ENCODE measurements at places on chromosomes 7 and 10. TPM values are rescaled to one million over a fixed set of nuclear protein-coding genes. Genes with fewer than 3 reads are reported as not detected.

The PCLO gene
- not detected for total RNA-seq

The UCMA gene
- not detected for total RNA-seq

The ADD3 gene
- total RNA-seq, result 341 TPM

The CRTAC1 gene
- not detected for total RNA-seq

The NKX2-3 gene
- not detected for total RNA-seq

The GNAT3 gene
- total RNA-seq, result not detected

The SPDYE1 gene
- total RNA-seq, result not detected

The TUBAL3 gene
- not detected for total RNA-seq

The DPY19L1 gene
- total RNA-seq, result 8.3 TPM

The TMEM229A gene
- not detected for total RNA-seq

The CCDC146 gene
- total RNA-seq, result 20.1 TPM

The MPLKIP gene
- 22.4 TPM for total RNA-seq

The GALNT11 gene
- 25.3 TPM for total RNA-seq

The SFTPA1 gene
- not detected for total RNA-seq

The CCDC136 gene
- 14.1 TPM for total RNA-seq

The CCDC6 gene
- total RNA-seq, result 24.8 TPM

The NPC1L1 gene
- total RNA-seq, result 0.10 TPM

The CTNNA3 gene
- not detected for total RNA-seq

The WIPF3 gene
- not detected for total RNA-seq
